ENCODE measurements at places on chromosomes 12 and 14. TPM values are rescaled to one million over a fixed set of nuclear protein-coding genes. Genes with fewer than 3 reads are reported as not detected.

DNA sequence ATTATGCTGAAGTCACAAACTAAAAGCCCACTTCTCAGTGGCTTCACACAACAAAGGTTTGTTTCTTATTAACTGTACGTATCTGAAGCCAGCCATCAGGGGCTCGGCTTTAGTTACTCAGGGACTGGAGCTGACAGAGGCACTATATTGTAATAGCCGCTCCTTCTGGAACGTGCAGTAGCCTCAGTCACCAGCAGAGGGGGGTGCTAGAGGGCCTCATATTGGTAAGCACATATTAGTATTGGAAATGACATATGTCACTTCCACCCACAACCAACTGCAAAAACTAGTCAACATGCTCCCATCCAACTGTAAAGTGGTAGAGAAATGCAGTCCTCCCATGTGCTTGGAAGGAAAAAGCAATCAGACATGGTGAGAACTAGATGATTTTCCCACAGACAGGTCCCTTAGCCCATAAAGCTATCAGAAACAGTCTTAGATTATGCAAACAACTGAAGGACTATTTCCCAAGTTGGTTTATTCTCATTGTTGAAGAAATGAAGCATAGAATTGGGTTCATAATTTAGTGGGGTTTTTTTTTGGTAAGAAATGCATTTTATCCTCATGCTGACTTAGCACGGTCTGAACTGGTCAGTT is 183.6 kb upstream of the G2E3 start:
- DNase-seq: peak; percentile 30

GRCh38 chr12:101068402-101068801 is 141.6 kb downstream of the SLC5A8 start:
- no peak for DNase-seq

GRCh38 chr12:11652351-11653040 is 3.0 kb downstream of the ETV6 start:
- peak; percentile 59 for DNase-seq

Gene TSHR
- not detected for total RNA-seq

DNA sequence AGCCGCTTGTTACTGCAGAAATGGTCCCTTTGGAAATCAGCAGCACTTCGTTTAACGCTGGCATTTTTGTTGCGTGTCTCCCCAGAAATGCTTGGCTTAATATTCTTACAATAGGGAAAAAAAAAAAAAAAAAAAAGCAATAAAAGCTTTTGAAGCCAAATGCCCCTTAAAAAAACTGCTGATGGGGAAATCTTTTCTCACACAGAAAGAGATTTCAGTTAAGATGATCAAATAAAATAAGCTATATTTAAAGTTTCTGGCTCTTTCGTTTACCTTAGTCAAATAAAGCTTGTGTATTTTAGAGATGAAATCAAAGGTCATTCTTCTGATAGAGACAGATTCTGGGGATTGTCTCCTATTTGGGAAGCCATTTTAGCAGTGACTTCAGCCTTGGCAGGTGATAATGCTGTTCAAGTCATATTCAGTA is 52.4 kb upstream of the FRS2 start:
- no peak for DNase-seq

- DNase-seq: no peak
These were observed 141.3 kb downstream of the PRKCH start for GRCh38 chr14:61462566-61463193.
